Cerebellar nuclear complex (tissue), 1 donor: ENCODE measurements at places on chromosomes 12 and 14.

- no peak for DNase-seq
Observed at GRCh38 chr12:110857528-110857927, 10.7 kb downstream of the CCDC63 start.

DNA sequence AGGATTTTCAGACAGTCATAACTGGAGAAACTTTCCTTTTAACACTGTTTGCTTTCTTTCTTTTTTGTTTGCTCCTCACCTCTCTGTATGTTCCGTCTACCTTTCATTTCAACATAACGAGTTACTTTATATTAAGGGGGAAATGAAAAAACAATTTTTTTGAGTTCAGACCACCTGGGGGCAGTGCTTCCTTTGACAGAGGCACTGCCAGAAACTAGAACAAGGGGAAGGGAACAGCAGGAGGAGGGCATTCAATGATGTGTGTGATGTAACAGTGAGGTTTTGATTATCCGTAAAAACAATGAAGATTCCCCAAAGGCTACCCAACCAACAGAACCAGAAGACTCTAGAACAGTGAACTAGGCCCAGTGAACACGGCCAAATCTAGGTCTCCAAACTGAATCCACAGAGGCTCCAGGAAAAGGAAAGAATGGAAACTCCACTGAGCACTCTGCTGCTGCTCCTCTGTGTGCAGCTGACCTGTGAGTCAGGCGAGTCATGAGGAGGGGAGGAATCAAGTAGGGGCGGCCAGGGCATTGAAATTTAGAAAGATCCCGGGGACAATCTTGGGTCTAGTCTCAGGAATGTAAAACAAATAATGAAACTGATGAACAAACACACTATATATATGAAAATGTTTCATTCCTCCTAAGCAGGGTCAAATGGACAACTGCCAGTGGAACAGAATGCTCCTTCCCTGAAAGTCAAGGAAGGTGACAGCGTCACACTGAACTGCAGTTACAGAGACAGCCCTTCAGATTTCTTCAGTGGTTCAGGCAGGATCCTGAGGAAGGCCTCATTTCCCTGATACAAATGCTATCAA is 323.5 kb downstream of the DAD1 start:
- no peak for DNase-seq

DNA sequence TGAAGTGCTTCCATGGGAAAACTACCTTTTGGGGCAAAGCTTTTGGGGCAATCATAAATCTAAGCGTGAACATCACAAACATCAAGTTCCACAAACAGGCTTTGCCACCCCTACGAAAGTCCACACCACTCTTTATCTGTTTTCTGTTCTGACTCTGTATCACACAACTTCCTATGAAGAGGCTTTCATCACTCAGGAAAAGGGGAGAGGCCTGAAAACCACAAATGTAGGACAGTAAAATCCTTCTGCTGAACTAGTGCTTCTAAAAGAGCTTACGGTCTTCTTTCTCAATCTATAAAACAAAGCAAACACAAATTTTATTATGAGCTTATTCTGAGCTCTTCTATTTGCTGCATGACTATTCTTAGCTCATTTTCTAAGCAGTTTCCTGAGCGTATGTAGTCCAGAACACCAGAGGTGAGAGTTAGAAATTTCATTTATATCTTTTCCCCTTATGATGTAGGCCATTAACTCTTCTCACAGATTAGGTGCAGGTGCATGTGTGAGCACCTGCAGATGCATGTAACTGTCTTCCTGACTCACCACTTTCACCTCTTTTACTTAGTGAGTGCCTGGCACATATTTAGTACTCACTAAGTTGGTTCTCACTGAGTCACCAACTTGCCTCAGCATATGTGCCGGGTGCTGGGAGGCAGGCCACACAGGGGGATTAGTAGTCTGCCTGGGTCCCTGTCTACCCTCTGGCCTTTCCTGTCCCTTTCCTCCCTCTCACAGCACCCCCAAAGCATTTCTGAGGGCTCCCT is 32.9 kb upstream of the SYCP3 start:
- no peak for DNase-seq

DNA sequence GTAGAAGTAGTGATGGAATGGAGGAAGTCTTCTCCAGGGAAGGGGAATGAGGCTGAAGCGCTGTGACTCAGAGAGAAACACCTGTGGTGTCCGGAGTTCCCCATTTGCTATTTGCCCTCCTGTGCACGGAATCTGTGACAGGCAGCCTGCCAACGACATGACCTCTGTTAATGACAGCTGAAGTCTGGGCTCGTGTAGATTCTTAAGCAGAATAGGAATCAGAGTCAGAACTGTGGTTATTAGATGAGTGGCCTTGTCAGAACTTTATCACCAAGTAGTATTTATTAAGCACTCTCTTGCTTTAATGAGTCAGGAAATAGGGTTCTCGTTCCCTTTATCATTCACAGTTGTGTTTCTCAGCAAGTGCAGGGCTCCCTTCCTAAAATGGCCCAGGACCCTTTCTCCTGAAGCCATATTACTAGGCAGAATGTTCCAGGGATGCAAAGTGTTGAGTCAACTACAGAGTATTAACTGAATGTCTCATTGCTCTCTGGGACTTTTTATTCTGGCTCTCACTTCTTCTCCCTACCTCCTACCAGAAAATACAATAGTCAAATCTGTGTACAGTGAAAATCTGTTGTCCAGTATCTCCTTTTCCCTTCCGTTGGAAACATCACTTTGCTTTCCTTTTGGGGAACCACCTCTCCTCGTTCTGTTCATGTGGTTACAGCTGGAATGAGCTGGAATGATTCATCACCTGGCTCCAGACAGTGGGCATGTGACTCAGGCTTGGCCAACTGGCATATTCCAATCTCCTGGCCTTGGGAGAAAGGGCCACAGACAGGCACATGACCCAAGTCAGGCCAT is 77.8 kb upstream of the MAX start:
- DNase-seq = no peak

- DNase-seq = no peak
Observed at GRCh38 chr14:65517635-65518542, 105.4 kb downstream of the FUT8 start.

- no peak for DNase-seq
Observed at GRCh38 chr14:85483652-85484051, 46.3 kb upstream of the FLRT2 start.
